Hematopoietic multipotent progenitor cell treated with erythropoietin and hydrocortisone succinate and interleukin-3 and kit ligand, for 4 days (in vitro differentiated cells): ENCODE measurements at places on chromosomes 7 and 10.

DNA sequence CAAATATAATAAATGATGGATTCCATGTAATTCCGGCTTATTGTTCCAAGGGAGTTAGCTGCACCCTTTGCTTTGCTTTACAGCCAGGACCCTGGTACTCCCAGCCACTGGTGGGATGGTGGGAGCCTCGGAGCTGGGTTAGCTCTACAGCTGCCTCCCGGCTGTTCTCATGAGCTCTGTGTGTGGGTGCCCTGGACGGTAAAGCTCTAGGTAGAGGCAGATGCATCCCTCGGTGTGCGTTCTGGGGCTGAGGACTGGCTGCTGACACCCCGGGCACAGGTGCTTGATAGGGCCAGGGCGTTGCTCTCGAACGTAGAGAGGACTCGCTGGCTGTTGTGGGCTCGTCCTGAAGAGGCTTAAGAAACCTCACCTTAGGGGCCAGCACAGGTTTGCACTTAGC lies 50.1 kb downstream of the PFKP start:
- DNase-seq: no peak

DNA sequence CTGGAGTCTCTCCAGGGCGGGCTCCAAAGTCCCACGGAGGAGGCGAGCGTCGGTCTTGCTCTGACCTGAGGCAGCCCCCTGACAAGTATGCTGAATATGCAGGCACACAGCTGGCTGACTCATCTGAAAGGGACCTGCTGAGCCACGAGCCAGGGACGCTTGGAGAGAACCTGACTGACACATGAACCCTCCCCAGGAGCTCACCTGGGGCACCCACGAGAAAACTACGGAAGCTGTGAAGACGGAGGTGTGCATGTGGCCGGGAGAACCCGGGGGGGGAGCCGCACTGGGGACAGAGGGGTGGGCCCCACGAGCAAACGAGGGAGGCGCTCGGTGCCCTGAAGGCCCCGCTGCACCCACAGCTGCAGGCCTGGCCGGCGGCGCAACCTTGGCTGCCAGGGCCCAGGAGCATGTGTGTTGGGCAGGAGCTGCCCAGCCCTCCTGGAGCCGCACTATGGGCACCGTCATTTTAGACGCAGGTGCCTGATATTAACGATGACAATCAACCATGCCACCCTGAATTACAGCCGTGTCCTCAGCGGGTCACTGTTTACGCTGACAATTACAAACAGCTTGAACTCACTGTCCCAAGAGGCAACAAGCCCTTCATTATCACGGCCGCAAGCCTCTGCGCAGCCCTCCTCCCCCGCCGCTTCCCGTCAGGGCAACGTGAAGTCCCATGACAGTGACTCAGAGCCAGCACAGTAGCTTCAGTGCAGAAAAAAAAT lies 64.7 kb downstream of the DIP2C start:
- DNase-seq: peak; percentile 16

GRCh38 chr10:30160271-30160982 lies 101.0 kb upstream of the JCAD start:
- DNase-seq: peak; percentile 46

- DNase-seq: no peak
Measured at GRCh38 chr10:54063514-54063913, 737.5 kb downstream of the PCDH15 start.

GRCh38 chr10:14625192-14625631 lies 149.5 kb downstream of the FAM107B start:
- DNase-seq: no peak

- DNase-seq: peak; percentile 74
Measured at GRCh38 chr7:66539902-66540375, 88.7 kb upstream of the KCTD7 start.

DNA sequence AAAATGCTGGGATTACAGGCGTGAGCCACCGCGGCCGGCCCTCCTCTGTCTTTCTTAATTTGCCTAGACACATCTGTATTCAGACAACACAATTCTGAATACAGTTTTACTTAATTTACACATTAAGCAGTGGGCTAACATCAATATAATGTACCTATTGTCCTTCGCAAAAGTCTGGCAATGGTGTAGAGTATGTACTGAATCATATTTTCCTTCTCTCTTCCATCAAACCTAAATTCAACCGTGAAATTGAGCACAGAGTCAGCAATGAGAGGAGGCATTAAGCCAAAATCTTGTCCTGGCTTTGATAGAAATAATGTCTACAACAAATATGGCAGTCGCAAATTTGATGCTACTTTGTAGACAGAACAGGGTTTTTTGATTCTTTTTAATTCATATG lies 30.4 kb downstream of the FZD9 start:
- no peak for DNase-seq

GRCh38 chr7:117220836-117221235 lies 102.0 kb downstream of the WNT2 start:
- no peak for DNase-seq

DNA sequence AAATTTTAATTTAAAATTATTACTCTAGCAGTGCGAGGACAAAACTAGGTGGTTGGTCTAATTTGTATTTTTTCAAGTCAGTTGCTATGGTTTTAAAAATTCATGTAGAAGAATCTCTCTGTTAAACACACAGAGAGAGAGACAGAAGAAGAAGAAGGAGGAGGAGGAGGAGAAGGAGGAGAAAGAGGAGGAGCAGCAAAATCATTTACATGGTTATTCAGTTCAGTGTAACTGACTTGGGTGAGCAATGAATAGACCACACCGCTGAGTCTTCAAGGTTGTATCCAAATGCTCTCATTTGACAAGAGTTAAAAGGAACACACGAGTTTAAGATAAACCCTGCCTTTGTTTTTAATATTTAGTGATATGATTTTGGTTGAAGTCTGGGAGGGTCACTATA lies 131.1 kb downstream of the PDE1C start:
- DNase-seq: no peak

GRCh38 chr7:7242899-7243298 lies 60.6 kb downstream of the C1GALT1 start:
- no peak for DNase-seq

- no peak for DNase-seq
Measured at GRCh38 chr7:2493205-2494164, 17.3 kb upstream of the GRIFIN start.

DNA sequence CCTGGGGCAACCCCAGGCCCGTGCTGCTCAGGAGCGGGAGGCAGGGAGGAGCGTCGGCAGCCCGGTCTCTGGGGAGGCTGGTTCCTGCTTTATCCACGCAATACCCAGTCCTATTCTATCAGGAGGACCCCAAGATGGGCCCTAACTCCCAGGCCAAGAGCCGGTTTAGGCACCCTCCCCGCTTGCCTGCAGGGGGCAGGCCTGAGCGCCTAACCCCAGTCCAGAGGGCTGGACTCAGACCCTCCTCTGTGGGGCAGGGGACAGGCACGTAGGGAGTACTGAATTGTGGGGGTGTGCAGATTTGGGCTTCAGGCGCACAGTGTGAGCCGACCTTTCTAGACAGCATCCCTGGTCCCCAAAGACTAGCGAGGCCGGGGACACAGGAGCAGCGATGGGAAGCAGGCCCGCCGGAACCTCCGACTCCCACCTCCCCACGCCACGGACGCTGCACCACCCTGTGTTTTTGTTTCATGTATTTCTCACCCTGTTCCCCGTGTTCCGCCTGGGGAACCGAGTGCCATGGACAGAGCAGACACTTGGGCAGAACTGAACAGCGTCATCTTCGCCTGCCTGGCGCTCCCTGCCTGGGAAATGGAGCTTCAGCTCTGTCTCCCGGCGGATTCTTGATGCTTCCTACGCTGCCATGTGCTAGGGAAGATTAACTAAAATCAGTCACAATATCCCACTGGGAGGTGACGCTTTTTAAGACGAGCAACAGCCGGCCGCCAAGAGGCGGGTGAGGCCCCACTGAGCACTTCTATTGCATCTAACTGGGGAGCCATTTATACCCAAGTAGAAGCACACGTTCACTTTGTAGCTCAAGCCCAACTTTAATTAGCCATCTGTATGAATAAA lies 5.3 kb downstream of the NUDT1 start:
- peak; percentile 56 for DNase-seq

GRCh38 chr7:158705234-158705850 lies 738 bp upstream of the NCAPG2 start:
- peak; percentile 22 for DNase-seq

DNA sequence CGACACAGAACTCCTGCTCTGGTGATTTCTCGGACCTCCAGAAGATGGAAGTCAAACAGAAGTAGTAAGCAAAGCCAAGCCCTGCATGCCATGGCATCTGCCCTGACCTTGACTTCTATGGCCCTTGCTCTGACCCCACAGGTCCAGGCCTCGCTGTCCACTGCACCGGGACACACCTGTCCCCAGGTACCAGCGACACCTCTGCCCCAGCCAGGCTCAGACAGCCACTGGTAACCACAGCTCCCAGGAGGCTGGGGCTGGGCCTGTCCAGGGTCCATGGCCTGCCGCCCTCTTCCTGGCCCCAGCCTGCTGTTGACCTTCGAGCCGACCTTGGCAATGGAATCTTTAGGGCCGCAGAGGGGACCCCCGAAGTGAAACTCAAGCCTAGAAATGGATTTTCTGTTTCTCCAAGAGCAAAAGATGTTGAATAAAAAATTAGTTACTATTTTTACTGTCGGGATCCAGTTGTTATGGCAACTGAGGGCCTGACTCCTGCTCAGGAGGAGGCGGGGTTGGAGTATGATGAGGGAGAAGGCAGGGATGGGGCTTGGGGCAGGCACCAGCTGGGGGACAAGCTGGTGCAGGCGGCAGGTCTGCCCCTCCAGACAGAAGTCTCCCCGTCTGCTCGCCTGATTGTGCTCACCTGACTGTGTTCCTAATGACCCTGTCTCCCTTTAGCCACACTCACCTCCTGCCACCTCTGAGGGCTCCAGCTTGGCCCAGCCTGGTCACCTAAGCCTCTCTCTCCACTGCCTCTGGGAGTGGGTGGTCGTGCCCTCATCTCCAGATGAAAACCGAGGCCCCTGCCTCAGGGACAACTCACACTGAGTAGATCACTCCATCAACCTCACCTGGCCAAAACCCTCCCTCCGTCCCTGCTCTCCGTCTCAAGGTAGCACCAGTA lies 4.1 kb upstream of the MMD2 start:
- no peak for DNase-seq

GRCh38 chr10:95935429-95935828 lies 27.7 kb downstream of the CC2D2B start:
- DNase-seq: peak; percentile 22
